ENCODE measurements at places on chromosomes 1 and 21.
A peak's percentile ranks its signal among the peaks of the same experiment; 100 is the strongest.

DNA sequence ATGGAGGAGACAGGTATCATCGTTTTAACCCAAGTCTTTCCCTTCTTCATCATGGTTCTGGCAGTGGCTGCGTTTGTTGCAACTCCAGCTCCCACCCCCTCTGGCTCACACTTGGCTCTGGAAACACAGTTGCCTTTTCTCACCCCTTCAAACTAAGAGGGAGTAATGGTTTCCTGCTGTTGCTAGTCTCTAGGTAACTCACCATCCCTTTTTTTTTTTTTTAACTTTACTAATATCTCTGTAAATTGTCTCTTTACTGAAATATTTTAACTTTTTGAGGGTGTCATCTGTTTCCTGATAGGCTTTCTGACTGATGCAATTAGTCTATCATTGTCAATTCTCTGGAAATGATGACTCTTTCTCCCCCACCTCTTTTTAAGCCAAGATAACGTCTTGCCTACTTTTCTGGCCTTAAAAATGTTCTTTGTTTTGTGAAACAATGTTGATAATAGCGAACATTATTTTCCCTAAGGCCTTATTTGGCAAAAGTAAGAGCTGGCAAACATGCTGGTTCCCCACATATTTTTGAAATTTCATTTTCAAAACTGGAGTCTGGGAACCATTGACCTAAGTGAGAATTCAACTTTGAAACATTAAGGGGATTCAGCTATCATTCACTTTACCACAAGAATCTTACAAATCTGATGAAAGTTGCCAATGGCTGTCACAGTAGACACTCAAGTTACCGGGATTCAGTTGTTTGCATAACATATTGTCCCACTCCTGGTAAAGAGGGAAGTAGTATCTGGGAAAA is 85.3 kb downstream of the LEPR start:
- no peak for DNase-seq

GRCh38 chr1:59218521-59219236 is 78.2 kb upstream of the FGGY start:
- no peak for DNase-seq

DNA sequence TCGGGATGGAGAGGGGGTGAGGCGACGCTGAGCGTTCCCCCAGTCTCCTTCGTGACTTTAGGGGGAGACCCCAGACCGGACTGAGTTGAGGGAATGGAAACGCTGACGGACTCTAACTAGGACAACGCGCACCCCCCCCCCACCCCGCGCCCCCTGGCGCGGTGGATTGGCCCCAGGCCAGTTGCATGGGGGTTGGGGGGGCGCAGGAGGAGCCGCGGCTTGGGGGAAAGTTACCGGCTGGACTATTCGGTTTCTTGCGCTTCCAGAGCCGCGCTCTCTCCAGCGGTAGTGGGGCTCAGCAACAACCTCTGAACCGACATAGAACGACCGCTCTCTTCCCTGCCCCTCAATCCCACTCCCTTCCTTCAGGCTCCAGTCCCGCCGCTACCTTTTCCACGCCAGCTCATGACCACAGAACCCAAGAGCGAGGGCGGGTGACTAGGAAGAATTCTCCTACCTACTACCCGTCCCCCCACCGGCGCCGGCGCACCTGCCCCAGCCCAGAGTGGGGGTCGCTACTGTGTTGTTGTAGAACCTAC is 694 bp downstream of the ZBTB7B start:
- no peak for DNase-seq

GRCh38 chr1:154624746-154625643 is 17.0 kb upstream of the ADAR start:
- DNase-seq, result no peak

- peak; percentile 59 for DNase-seq
Measured at GRCh38 chr1:206608108-206608698, 4.1 kb downstream of the EIF2D start.

- no peak for DNase-seq
Measured at GRCh38 chr1:32111789-32112188, 3.9 kb downstream of the KPNA6 start.

DNA sequence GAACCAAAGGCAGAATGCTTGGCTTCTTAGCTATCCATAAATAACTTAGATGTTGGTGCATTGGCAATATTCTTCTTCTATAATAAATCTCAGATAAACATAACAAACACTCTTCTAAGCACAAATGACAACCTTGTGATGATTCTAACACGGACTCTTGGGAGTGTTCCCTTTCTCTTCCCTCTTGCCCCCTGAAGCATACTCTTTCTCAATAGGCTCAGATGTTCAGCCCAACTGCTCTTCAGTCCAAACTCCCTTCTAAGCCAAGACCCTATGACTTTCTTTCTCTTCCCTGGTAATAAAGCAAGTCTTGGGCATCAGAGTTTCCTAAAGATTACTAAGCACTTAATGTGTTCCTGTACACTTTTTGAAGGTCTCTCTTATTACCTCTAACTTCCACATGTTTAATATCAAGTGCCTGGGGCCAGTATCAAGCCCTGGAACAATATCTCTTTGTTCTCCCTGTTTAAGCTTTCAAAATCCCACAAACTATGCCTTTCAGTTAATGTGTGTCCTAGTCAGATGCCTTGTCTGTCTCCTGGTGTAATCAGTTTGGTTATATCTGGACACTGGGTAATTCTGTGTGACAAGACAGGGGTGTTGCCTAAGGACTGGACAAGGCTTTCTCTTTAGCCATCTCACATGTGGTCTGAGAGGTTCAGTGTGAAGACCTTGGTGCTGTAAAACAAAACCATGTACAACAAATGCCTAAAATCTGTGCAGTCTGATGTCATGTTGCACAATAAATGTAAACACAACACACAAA is 92.9 kb upstream of the IVNS1ABP start:
- DNase-seq, result no peak

GRCh38 chr1:100397681-100398080 is 45.4 kb downstream of the CDC14A start:
- no peak for DNase-seq

DNA sequence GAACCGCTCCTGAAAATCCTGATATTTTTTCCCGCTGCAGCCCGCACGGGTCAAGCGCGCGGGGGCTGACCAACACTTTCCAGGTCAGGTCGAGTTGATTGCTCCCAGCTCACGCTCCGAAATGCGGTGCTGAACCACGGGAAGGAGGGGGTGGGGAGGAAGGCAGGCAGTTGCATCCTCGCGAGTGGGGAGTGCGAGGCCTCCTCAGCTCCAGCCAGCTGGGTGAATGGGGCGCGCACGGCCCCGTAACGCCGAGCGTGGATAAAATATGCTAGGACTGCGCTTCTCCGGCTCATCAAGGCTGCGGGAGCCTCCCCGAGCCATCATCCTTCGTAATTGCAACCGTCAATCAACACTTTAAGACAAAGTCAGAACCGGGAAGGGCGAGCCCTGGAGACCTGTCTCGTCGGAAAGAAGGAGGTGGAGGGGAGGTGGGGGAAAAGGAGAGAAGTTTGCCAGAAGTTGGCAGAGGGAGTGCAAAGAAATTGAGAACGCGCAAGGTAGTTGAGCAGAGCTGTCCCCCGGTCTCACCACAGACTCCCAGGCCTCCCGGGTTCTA is 8.0 kb downstream of the NR5A2 start:
- peak; percentile 23 for DNase-seq

GRCh38 chr1:159763686-159764085 is 17.1 kb upstream of the DUSP23 start:
- DNase-seq, result peak; percentile 17

DNA sequence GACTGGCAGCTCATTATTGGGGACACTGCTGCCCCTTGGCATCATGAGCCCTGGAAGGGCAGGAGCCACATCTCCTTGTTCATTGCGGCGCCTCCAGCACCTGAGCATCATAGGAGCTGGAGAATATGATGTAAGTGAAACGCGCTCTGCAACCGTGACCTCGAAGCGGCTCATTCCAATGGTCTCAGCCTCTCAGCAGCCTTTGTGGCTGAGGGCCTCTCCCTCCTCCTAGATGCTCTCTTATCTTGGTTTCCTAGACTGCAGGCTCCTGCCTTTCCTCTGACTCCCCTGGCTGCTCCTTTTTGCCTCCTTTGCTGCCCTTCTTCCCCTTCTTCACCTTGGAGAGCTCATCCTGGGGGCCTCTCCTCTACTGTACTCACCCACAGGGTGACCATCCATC is 83.6 kb upstream of the CASZ1 start:
- DNase-seq, result no peak

- DNase-seq, result no peak
Measured at GRCh38 chr1:41362749-41363590, 1.7 kb downstream of the FOXO6 start.

DNA sequence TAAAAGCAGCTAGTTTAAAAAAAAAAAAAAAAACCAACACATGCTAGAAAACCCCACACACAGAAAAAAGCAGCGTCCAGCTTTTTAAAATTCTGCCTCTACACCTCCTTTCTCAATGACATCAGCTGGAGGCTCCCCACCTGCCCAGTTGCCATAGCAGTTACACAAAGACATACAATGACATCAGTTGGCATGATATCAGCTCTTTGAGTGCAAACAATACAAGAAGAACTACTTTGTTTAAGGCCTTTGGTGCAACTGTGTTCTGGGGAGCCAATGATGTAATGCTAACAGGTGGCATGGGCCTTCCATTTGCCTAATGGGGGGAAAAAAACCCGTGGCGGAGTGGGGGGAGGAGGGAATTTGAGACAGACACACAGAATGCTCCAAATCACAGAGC is 32.9 kb downstream of the DUSP10 start:
- DNase-seq, result no peak

- DNase-seq, result no peak
Measured at GRCh38 chr1:26043765-26044164, 2.2 kb downstream of the SLC30A2 start.

GRCh38 chr1:111538343-111539025 is 35.1 kb upstream of the ADORA3 start:
- DNase-seq, result no peak

DNA sequence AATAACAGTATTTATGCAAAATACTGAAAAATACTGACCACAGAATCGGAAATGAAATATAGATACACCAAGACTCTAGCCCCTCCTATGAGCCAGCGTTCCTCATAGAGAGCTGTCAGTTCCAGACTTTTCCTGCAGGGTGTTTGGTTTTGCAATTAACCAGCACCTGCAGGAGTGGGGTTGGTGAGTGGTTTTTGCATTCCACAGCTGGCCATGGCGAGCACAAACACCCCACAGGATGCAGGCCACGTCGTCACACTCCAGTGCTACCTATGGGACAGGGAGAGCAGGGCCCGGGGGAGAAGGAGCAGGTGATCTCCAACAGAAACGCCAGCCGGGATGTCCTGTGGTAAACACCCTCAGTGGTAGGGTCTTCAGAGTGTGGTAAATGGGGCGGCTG is 94.1 kb downstream of the ERG start:
- no peak for DNase-seq

- DNase-seq, result peak; percentile 46
Measured at GRCh38 chr1:243848858-243849420, 1.1 kb downstream of the AKT3 start.

GRCh38 chr1:181931873-181932272 is 129.6 kb downstream of the ZNF648 start:
- DNase-seq, result no peak

- DNase-seq, result peak; percentile 24
Measured at GRCh38 chr1:41109310-41110197, 88.0 kb upstream of the SLFNL1 start.

GRCh38 chr1:221100611-221101010 is 221.4 kb downstream of the HLX start:
- DNase-seq, result no peak

- DNase-seq, result no peak
Measured at GRCh38 chr21:21605521-21605920, 607.3 kb downstream of the NCAM2 start.

DNA sequence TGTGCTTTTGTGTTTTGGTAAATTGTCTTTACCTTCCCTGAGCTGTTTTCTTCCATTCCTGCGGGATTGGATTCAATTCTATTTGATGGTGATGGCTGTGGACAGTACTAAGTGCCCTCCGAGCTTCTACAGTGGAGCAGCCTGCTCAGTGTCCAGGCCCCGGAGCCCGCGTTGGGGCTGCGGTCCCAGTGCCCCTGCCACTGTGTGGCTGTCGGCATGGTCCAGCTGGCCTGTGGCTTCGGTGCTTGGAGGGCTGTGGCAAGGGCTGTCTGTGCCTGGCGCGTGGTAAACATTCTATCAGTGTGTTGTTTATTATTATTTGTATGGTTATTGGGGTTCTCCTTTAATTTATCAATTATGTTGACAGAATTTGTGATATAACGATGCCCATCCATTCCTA is 109.1 kb upstream of the COL6A1 start:
- no peak for DNase-seq

- DNase-seq, result no peak
Measured at GRCh38 chr1:109216662-109217061, 2.9 kb downstream of the SARS1 start.

DNA sequence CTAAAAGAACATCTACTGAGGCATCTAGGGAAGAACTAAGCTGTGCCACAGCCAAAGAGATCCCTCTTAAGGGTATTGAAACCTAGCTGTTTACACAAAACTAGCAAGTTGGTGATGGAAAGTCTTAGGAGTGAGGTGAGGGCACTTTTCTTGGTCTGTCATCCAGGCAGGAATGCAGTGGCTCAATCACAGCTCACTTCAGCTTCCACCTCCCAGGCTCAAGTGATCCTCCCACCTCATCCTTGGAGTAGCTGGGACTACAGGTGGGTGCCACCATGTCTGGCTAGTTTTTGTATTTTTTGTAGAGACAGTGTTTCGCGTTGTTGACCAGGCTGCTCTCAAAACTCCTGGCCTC is 2.4 kb downstream of the PLEKHO1 start:
- no peak for DNase-seq

GRCh38 chr1:112417271-112417670 is 21.3 kb downstream of the CTTNBP2NL start:
- DNase-seq, result no peak

- DNase-seq, result no peak
Measured at GRCh38 chr1:231563247-231563646, 34.8 kb downstream of the TSNAX start.

GRCh38 chr1:85330711-85331290 is 54.4 kb upstream of the BCL10 start:
- DNase-seq, result no peak

DNA sequence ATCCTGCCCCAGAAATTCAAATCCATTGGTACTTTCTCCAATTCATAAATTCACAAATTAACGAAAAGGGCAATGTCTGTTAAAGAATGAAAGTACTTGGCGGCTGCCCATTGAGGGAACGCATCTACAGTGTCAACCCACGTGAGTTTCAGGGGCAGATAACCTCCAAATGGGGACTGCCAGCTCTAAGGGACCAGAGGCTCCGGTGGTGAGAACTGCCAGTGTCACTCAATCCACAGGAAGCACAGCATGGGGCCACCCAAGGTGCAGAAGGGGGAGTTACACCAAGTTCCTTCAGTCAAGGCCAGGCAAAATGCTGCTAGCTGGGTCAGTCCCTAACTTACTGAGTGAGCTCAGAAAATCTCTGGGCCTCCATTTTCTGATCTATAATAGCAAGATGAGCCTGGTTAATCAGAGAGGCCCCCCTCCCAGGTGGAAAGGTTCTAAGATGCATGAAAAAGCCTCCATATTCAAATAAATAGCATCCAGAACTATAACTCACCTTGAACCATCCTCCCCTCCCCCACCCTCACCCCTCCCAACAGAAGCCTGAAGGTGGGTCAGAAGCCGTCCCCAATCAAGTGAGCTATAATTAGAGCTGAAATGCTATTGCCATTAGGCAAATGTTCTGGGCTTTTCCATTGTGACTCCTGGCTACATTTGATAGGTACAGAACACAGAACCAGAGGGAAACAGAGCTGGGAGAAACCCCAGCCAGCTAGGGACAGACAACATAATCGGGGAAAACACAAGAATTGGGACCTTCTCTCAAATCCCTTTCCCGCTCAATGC is 41.7 kb downstream of the LRP8 start:
- DNase-seq, result no peak

GRCh38 chr1:71944006-71944405 is 338.3 kb downstream of the NEGR1 start:
- DNase-seq, result no peak

Data from iPS-NIHi11 (cell line).